OCI-LY7 (cell line): ENCODE measurements at places on chromosomes 7 and 10. TPM values are rescaled to one million over a fixed set of nuclear protein-coding genes. Genes with fewer than 3 reads are reported as not detected.

DNA sequence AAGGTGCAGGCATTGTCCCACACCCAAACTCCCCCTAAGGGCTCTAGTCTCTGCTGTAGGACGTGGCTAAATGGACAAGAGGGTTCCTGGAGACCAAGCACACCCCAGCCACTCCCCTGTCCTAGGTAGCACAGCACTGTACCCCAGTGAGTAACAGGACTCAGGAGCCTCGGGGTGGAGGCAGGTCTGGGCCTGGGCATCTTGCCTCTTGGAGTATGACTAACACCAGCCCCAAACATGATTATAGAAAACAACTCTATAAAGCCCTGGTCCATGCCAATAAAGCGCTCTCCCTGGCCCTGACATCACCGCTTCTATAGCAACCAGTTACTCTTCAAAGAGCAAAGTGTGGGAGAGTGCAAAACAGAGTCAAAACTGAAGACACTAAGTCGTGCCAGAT lies 195.0 kb downstream of the CALN1 start:
- no peak for DNase-seq

GRCh38 chr10:124762281-124762680 lies 18.1 kb upstream of the FAM53B start:
- no peak for DNase-seq

- no peak for DNase-seq
These were observed 67.8 kb downstream of the FRMD4A start for GRCh38 chr10:14262836-14263425.

DNA sequence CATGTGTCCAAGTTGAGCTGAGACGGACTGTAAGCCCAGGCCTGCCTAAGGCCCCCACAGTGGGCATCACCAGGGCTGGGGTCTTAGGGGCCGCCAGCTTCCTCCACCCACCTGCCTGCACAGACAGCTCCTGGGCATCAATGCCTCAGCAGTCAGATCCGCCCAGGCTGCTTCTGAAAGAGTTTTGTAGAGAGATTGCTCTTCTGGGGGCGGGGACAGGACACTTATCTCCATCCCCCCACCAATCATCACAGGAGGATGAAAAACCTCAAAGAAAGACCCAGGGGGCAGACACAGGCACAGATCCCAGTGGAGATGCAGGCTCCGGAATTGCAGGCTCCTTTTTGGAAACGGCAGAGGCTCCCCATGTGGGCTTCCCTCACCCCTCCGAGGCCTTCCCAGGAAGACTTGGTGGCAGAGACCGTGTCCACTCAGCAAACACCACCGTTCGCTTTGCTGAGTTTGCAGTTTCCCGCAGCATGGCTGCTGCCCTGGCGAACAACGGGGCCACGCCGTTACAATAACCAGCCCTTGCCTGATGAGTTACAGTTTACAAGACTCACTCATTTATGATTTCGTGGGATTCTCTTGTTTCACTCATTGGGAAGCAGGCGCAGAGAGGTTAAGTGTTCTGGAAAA lies 96.4 kb downstream of the MKI67 start:
- no peak for DNase-seq

DNA sequence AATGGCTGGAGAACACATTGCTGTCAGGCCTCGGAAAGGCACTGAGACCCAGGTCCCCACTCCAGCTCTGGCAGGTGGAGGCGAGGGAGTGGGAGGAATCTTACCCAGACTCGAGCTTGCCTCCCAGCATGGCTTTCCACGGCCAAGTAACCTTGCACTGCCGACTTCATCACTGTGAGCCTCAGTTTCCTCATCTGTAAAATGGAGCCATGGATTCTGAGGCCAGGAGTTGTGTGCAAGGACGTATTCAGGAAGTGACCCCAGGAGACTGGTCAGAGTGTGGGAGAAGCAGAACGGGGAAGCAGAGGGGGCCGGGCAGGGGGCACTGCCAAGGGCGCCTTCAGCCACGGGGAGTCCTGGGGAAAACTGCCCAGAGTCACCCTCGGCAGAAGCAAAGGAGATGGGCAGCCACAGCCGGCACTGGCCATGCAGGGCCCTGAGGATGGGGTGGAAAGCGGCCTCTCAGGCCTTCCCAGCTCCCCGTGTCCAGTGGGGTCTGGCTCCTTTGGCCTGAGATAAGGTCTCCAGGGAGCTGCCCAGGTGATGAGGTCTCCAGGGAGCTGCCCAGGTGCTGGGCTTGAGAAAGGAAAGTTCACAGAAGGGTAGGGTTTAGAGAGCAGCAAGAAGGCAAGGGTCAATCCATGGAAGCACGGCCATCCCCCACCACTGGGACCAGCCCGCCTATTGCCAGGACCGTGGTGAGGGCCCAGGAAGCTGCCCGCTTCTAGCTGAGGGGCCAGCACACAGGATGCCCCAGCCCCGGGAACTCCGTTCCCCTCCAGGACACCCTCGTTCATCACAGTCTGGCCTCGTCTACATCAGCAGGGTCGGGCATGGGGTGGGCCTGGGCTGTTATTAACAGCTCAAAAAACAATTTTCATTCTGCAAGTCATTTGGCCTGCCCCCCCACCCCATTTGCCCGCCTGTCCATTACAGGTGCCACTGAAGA lies 34.3 kb upstream of the EN2 start:
- no peak for DNase-seq

GRCh38 chr10:77967611-77968022 lies 41.1 kb upstream of the DLG5 start:
- no peak for DNase-seq

DNA sequence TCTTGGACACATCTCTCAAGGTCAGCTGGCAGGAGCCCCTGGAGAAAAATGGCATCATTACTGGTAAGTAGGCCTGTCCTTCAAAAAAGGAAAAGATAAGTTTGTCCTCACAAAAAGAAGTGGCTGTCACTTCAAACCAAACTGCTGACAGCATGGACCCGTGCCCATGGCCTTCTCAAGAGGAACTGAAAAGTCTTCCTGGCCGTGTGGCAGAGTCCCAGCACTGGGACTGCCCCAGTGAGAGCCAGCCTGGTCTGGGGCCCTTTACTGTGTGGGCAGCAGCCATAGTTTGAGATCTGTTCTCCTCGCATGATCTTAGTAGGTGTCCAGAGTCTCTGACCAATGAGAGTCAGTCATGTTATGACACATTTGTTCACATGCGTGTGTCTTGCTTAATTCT lies 614.2 kb upstream of the FOXK1 start:
- DNase-seq, result no peak

MYPN gene
- not detected in 2 replicates for total RNA-seq

WEE2 gene
- total RNA-seq, result not detected in 2 replicates

CYP2C8 gene
- total RNA-seq, result not detected in 2 replicates

MOGAT3 gene
- not detected in 2 replicates for total RNA-seq

LRIT2 gene
- not detected in 2 replicates for total RNA-seq

SRGN gene
- total RNA-seq, result 5.8 and 9.1 TPM in 2 replicates

TBX20 gene
- total RNA-seq, result 6.0 and 7.6 TPM in 2 replicates

SEMA4G gene
- total RNA-seq, result 0.17 and 0.21 TPM in 2 replicates

NXPH1 gene
- total RNA-seq, result not detected in 2 replicates
